ENCODE measurements at places on chromosomes 4 and X. TPM values are rescaled to one million over a fixed set of nuclear protein-coding genes. Genes with fewer than 3 reads are reported as not detected.

CLDN22 gene
- total RNA-seq, result not detected

DNA sequence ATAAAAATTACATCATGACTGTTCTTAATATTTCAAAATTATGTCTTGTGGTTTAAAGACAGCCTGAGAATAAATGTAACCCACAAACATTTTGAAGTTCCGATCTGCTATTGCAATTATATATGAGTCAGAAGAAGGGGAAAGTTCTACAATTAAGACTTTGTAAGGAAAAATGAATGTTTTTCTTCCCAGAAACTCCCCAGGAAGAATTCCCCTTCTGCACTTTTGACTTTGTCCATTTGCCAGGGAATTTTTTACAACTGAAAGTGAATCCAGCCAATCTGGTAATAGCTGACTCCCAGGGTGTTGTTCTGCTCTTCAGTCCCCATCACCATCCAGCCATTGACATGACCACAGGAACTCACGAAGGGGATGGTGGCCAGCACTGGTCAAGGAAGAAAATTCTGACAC, 61.6 kb upstream of the NOCT start:
- no peak overlapping the region for H3K27ac ChIP-seq
- H3K27me3 ChIP-seq, result no peaks in the 10 kb centered on the region
- H3K36me3 ChIP-seq, result no peaks in the 10 kb centered on the region
- no peak overlapping the region for H3K4me3 ChIP-seq
- DNase-seq, result no peak

TCEAL8 gene
- 13.9 TPM for total RNA-seq

DNA sequence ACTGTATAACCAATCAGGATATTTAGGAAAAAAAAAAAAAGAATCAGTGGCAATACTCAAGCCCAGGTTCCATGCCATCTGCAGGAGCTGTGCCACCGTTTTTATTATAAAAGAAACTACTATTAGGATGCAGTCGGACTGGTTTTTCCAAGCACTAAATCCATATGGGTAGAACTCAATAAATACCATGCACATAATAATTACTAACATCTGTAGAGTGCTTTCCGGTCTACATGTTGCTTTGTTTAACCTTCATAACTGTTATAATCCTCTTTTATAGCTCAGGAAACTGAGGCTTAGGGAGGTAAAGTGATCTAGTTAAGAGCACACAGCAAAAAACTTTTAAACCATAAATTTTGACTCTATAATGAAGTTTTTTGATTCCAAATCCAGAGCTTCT, 24.0 kb downstream of the ARSJ start:
- H3K4me1 ChIP-seq, result peaks cover 69% of the 10 kb centered on the region
- H3K36me3 ChIP-seq, result no peaks in the 10 kb centered on the region
- H3K27me3 ChIP-seq, result no peaks in the 10 kb centered on the region
- no peak for DNase-seq

- no peak overlapping the region for H3K4me3 ChIP-seq
- H3K4me1 ChIP-seq, result no peaks in the 10 kb centered on the region
- no peaks in the 10 kb centered on the region for H3K36me3 ChIP-seq
- no peak overlapping the region for H3K27ac ChIP-seq
- no peak for DNase-seq
- H3K27me3 ChIP-seq, result no peaks in the 10 kb centered on the region
Observed at GRCh38 chrX:41737065-41737464, 13.1 kb downstream of the GPR82 start.

DNA sequence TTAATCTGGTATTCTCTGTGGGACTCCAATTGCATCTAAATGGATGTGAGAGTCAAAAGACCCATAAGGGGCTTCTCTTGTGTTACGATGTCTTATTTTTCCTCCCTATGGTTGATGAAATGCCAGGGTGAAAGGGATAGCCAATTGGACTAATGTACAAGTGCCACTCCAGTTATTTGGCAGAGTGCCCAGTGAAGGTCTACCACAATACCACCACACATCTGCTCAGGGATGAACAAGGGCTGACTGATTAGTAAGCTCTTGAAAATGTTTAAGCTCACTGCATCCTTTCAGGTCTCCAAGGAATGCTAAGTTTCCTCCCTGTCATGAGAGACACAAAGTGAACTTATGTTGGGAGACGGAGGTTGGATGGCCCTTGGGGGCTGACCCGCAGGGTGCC, 57.8 kb downstream of the HEPH start:
- H3K4me1 ChIP-seq, result no peaks in the 10 kb centered on the region
- DNase-seq, result no peak
- no peaks in the 10 kb centered on the region for H3K27me3 ChIP-seq
- no peak overlapping the region for H3K27ac ChIP-seq

DNA sequence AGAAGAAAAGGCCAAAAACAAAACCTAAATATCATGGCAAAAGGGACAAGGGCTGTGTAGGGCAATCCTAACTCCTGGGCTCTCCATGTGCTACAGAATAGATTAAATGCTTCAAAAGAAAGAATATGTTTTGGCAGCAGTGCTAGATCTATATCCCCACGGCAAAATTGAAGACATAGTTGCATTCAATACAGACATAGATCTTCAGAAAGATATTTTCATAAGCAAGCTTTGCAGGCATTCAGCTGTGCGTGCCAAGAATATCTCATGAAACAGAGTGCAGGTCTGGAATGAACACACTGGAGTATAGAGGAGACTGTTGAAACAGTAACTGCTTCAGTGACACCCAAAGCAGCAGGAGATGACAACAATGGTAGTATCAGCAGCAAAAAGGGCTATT, 1476.9 kb downstream of the ARAP2 start:
- H3K27me3 ChIP-seq, result no peaks in the 10 kb centered on the region
- no peaks in the 10 kb centered on the region for H3K4me1 ChIP-seq
- no peak overlapping the region for H3K27ac ChIP-seq

- H3K27me3 ChIP-seq, result no peaks in the 10 kb centered on the region
- no peak overlapping the region for H3K4me3 ChIP-seq
- H3K4me1 ChIP-seq, result no peaks in the 10 kb centered on the region
- H3K36me3 ChIP-seq, result no peaks in the 10 kb centered on the region
- no peak for DNase-seq
- no peak overlapping the region for H3K27ac ChIP-seq
Observed at GRCh38 chr4:74021601-74022000, 16.9 kb downstream of the CXCL3 start.

Data from Panc1 (cell line).